ENCODE measurements at places on chromosomes 4 and X.

DNA sequence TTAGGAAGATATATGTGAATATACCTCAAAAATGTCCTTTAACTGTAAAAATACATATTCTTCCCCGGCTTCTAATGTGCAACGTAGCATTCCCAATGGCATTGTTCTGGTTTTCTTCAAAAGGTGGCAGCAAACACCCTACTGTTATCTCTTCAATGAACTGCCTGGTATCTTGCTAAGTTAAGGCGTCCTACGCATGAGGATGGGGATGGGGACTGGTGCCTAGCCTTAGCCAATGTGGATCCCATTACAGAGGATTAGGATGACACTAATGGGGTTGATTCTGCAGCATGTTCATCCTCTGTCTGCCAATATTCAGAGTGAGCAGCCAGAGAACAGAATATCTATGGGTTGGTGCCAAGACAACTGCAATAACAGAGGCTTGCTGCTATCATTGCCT lies 334.9 kb upstream of the ADGRL3 start:
- DNase-seq = no peak

DNA sequence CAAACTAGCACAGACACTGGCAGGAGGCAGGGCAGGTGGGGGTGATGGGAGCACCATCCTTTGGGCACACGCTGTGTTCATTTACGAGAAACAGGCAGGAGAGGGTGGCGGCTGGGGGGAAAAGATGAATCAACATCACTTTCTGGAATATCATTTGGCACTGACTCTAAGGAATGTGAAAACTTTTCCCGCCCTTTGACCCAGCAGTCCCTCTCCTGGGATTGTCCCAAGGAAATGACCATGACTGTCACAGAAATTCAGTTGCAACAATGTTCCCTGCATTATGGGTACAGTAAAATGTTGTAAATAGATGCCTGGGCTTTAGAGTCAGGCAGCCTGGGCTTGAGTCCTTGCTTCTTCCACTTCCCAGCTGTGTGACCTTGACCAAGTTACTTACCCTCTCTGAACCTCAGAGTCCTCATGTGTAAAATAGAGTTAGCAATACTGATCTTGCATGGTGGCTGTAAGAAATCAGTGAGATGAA lies 58.6 kb downstream of the ABLIM2 start:
- DNase-seq = no peak

DNA sequence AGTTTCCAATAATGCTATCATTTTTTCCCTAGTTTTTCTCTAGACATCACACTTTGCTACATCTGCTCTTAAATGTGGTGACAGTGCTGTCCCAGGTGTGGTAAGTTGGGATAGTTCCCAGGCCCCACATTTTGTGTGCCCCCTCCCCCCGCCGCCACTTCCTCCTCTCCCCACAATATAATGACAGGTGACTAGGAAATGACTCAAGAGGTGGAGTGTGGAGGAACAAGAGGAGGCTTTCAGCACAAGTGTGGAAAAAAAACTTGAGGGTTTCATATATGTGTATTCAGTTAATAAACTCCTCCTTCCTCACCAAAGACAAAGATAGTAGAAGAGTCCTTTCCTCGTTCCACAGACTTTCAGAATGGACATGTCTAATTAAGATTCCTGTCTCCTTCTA lies 18.3 kb upstream of the IL21 start:
- DNase-seq = no peak

GRCh38 chr4:1686440-1687036 lies 2.4 kb upstream of the FAM53A start:
- DNase-seq = no peak

DNA sequence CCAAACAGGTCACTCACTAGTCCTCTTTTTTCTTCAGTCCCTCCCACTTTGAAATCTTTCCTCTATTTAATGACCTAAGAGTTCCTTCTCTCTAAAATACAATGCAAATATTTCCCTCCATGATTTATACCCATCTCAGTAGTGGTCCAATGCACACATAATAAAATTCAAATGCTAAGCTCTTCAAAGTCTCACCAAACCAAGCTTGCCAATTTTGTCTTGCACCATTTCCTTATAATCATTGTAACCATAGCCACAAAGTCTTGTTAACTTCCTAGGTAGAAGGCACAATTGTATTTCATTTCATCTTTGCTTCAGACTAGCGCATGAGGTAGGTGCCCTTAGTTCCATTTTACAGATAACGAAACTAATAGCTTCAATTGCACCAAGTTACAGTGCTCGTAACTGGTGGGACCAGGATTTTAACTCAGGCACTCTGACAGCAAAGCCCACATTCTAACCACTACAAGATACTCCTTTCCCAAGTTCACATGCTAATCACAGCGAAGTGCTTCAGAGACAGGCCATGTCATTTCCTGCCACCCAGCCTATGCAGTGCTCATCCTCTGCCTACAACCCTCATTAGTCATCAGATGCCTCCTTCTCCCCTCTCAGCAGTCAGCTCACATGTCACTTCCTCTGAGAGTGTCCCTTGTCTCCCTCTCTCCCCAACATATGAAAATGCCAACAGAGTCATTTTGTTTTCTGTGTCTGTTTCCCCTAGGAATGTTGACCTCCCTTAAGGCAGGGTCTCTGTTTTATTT lies 66.9 kb upstream of the PPARGC1A start:
- peak; percentile 26 for DNase-seq

- no peak for DNase-seq
Measured at GRCh38 chr4:164997941-164998340, 20.5 kb upstream of the TRIM61 start.

DNA sequence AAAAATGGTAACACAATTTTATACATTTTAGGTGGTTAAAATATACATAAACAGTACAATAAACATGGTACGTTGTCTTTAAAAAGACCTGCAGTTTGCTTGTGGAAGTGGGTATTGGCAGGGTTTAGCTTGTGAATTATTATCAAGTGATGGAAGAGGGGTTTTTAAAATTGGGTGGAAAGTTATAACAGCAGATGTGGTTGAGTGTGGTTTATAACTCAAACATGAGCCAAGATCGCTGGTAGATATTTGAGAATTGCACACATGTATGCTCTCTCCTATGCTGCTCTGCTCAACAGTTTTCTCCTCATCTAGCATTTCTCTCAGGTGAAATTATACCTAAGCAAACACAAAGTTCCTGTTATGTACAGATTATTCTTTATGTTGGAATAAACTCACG lies 14.0 kb downstream of the EPGN start:
- no peak for DNase-seq

DNA sequence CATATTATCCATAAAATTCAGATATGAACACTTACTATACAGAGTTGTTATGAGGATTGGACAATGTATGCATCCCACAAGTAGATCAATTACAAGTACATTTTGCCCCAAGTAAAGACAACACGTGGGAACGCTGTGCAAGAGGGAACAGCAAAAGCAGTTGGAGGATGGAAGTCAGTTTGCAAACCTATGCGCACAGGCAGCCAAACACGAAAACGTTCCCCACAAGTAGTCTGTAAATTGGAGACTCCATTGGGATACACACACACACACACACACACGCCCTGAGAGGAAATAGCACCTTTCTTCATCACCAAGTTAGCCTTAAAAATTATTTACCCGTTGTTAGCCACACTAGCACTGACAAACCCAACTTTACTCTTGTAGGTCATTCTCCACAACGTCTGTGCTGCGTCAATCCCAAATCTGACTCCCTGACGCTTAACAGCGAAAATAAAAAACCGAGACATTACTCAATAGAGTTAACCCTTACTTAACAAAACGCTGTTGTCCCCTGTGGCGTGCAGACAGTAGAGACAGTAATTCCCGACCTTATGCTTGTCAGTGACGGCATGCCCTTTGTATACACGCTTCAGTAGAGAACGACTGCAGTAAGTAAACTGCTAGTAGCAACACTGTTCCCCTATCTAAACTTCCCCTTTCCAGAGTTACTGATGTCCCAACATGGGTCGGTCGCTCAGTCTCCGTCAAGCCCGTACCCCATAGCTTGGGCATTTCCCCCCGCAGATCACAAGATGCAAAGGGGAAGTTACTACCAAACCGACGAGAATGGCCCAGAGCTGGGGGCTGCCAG lies 730 bp downstream of the MANBA start:
- DNase-seq = peak; percentile 80

GRCh38 chrX:68409194-68409593 lies 24.1 kb downstream of the OPHN1 start:
- no peak for DNase-seq

GRCh38 chrX:50815120-50815519 lies 1.1 kb upstream of the SHROOM4 start:
- DNase-seq = peak; percentile 11

DNA sequence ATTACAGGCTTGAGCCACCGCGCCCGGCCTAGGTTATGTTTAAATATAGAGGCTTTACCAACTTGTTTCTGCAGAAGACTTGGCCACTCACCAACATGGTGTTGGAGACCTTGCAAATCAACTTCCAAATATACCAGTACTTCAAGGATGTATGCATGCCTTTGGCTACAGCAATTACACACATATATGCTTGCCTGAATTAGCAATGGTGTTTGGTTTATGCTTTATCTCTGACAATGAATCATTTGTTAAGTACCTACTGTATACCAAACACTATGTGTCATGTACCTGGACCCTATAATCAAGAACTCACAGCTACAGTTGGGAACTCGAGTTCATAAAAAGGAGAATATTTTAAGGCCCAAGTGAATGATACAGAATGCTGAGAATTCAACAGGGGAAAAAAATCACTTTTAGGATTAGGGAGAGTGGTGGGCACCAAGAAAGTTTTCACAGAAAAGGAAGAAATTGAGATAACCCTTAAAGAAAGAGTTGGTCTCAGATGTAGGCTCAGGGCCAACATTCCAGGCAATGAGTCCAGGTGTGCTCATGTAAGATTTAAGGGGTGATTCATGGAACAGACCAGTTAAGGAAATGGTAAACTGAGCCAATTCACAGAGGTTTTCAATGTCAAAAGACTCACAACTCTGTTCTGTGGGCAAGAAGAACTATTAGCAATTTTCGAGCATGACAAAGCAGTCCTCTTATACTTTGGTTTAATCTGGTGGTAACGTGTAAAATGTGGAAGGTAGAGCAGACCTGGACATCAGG lies 98.9 kb downstream of the BCOR start:
- DNase-seq = no peak

DNA sequence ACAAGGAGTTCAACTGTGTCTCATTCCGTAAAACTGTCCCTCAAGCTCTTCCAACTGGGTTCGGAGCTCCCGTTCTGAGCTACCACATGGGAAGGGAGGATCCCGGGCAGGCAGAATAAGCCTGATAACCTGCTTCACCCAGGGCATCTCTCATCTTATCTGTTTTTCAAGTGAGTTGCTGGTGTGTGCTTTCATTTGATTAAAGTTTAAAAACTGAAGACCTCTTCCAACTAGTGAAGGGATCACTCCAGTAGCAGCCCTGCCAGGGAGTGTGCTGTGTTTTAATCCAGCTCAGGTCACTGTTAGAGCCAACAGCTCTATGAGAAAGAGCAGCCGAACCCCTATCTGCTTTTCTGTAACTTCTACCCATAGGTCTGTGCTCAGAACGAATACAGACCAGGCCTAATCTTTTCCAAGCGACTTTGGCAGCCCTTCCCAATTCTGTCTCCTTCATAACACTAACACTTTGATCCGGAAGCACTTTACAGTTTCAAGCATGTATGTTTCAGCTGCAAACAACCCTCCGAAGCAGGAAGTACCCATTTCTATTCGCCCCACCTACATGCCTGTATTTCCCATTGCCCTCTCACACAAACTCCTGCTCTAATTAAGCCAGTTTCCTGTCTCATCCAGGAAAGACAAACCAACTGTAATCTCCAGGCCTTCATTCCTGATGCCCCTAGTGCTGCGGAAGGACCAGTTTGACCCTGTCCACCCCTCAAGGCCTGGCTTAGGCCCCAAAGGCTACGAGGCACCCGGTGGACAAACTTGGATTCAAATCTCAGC lies 60.9 kb downstream of the IRF2 start:
- no peak for DNase-seq

Measured in GM23248 (cell line).